ENCODE measurements at places on chromosomes 16 and 17.

DNA sequence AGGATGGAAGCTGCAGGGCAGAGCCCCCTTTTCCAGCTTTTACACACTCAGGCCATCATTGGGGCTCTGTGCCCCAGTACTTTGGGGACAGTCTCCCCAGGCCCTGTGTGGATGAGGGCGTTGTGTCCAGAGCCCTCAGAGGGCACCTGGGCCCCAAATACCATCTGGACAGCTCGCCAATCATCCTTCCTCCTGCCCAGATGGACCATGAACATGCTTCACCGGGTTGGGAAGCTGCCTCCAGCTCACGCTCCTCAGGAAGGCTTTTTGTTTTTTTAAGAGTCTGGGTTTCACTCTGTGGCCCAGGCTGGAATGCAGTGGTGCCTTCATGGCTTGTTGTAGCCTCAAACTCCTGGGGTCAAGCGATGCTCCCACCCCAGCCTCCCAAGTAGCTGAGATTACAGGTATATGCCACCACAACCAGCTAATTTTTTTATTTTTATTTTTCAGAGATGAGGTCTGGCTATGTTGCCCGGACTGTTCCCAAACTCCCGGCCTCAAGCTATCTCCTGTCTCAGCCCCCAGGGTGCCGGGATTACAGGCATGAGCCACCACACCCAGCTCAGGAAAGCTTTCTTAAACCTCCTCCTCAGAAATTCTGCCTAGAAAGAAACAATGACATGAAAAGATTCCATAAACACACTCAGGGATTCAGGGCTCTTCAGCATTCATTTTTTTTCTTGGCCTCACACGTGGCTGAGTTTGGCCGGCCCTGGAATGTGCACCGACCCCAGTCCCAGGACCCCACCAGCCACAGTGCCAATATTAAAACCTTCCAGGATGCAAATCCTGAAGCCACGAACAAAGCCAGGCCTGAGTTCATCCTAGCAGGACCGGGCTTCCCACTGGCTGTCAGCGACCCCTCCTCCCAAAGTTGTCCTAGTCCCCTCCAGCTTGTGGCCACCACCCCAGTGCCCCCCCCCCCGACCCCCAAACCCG is 27.4 kb upstream of the ZNF423 start:
- DNase-seq, result no peak
- no peaks in the 10 kb centered on the region for H3K4me1 ChIP-seq
- H3K27ac ChIP-seq, result no peak overlapping the region
- no peak overlapping the region for H3K4me3 ChIP-seq

DNA sequence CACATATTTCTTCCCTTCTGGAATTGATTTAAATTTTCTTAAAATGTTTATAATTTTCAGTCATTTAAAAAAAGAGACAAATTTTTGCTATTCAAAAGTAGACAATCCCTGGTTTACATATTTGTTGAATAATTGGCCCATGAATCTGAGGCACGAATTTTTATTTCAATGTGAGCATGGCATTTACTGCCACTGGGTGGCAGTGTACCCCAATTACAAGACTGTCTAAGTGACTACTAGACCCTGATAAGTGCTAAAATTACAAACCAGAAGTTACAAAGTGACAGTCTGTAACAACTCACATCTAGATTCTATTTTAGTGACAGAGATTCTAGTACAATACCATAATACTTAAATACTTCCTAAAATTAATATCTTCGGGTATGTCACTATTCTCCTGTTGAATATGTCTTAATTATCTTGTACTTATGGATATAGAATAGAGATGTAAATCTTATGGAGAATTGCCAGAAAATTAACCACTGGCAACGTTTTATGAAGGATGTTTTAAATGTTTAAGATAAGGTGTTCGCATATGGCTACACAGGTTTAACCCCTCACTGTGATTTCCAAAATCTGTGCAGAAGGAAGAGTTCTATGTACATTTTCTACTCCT is 235.8 kb downstream of the MAP2K4 start:
- H3K4me1 ChIP-seq, result no peaks in the 10 kb centered on the region
- H3K27ac ChIP-seq, result no peak overlapping the region
- H3K27me3 ChIP-seq, result no peaks in the 10 kb centered on the region
- no peak overlapping the region for H3K4me3 ChIP-seq
- DNase-seq, result peak; percentile 10

DNA sequence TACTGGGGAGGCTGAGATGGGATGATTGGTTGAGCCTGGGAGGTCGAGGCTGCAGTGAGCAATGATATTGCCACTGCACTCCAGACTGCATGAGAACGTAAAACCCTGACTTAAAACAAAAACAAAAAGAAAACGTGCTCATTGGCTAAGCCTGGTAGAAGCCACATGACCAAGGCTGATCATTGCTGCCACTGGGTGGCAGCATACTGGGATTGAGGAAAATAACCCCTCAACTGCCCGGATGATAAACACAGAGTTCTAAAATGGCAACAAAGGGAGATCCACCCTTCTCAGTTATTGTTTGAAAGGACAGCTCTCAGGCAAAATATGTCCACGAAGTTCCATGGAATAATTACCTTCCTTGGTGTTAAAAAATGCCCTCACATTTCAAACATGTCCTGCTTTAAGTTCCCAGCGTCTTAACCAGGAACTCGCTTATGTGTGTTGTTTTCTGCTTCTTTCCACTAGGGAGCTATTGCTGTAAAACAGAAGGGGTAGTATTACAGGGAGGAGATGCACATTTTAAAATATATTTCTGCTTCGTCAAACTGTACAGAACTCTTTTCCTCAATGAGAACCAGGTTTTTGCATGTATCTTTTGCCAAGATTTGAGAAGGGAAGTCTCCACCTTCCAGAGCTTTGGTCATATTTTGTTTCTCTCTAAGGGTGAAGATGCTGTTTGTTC is 675.3 kb downstream of the MAF start:
- H3K4me1 ChIP-seq, result peaks cover 7% of the 10 kb centered on the region
- no peaks in the 10 kb centered on the region for H3K36me3 ChIP-seq
- no peaks in the 10 kb centered on the region for H3K27me3 ChIP-seq
- H3K4me3 ChIP-seq, result no peak overlapping the region

DNA sequence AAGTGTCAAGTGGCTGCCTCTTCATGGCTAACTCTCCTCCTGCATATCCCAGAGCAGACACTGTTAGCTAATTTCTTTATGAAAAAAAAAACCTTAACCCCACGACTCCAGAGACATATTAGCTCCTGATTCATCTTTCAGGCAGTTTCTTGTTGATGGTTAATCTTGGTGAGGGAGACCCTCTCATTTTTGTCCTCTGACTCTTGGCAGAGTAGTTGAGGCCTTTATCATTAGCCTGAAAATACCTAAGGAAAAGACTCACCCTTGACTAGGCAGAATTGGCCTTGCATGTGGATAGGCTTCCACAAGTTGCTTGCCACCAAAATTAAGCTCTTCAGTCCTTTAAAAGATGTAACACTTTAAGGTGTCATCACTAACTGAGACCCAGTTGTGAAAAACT is 4.0 kb downstream of the CRYBA1 start:
- H3K4me1 ChIP-seq, result no peaks in the 10 kb centered on the region
- H3K27me3 ChIP-seq, result no peaks in the 10 kb centered on the region
- H3K27ac ChIP-seq, result no peak overlapping the region

DNA sequence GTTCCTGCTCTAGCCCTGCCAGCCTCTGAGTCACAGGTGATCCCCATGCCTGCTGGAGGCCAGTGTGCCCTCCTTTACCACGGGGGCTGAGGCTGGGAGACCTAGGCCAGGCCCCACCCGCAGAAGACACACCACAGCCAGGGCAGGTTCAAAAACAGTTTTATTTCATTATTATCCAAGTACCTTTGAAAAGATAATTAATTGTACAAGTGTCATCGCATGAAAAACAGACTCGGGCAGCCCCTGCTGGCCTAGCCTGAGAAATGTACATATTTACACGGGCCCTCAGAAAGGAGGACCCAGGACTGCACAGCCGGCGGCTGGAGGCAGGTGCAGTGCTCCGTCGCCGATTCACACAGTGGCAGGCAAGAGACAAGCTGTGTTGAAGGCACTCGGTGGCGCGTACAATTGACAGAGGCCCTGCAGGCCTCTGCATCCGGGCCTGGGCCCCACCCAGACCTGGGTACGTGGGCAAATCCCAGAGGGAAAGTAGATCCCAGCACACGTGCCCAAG is 4.4 kb downstream of the PDIA2 start:
- no peak overlapping the region for H3K27ac ChIP-seq
- no peak for DNase-seq
- no peak overlapping the region for H3K4me3 ChIP-seq
- H3K27me3 ChIP-seq, result no peaks in the 10 kb centered on the region
- peaks cover 59% of the 10 kb centered on the region for H3K36me3 ChIP-seq
